Hair follicular keratinocyte (primary cell): ENCODE measurements at places on chromosomes 16 and 17. TPM values are rescaled to one million over a fixed set of nuclear protein-coding genes. Genes with fewer than 3 reads are reported as not detected.

The ARL17B gene
- 8.0 and 13.9 TPM in 2 replicates for total RNA-seq

The ABI3 gene
- not detected in 2 replicates for total RNA-seq

The TCAP gene
- 0.08 TPM in 1 of 2 replicates, not detected in the other for total RNA-seq

The NUDT16L1 gene
- total RNA-seq: 28.0 and 37.7 TPM in 2 replicates

The ZC3H18 gene
- 9.9 and 17.0 TPM in 2 replicates for total RNA-seq

The SPNS2 gene
- 0.08 TPM in 1 of 2 replicates, not detected in the other for total RNA-seq

The CD79B gene
- total RNA-seq: 1.3 TPM in 1 of 2 replicates, not detected in the other

The IRX3 gene
- total RNA-seq: 7.7 and 8.7 TPM in 2 replicates

The OR2C1 gene
- not detected in 2 replicates for total RNA-seq

The KREMEN2 gene
- 11.7 and 22.4 TPM in 2 replicates for total RNA-seq
